Tongue (tissue), 3 donors: ENCODE measurements at places on chromosomes 16 and 17. TPM values are rescaled to one million over a fixed set of nuclear protein-coding genes. Genes with fewer than 3 reads are reported as not detected.

The RAB40C gene
- total RNA-seq, result 18.2 TPM

The TEKT5 gene
- 1.0 TPM for total RNA-seq

The INPP5K gene
- total RNA-seq, result 50.7 TPM

The KRT31 gene
- total RNA-seq, result 6.1 TPM

The FZD2 gene
- total RNA-seq, result 11.6 TPM

The SMIM36 gene
- total RNA-seq, result not detected

The SLC5A10 gene
- total RNA-seq, result not detected

The KRT33A gene
- total RNA-seq, result not detected

The ITGAD gene
- not detected for total RNA-seq

The PCYT2 gene
- total RNA-seq, result 10.5 TPM

The OTOP3 gene
- total RNA-seq, result 1.4 TPM

The TMC8 gene
- 3.2 TPM for total RNA-seq

The TMUB2 gene
- 29.6 TPM for total RNA-seq

The KRTAP16-1 gene
- not detected for total RNA-seq

The FBXW10 gene
- total RNA-seq, result 0.31 TPM

The CBFA2T3 gene
- total RNA-seq, result 3.6 TPM

The DNAH2 gene
- 0.31 TPM for total RNA-seq

The SEZ6 gene
- not detected for total RNA-seq

The PIRT gene
- 0.82 TPM for total RNA-seq

The RASL10B gene
- 0.62 TPM for total RNA-seq

The ALOX12 gene
- total RNA-seq, result 12.2 TPM

The SSTR5 gene
- total RNA-seq, result 0.72 TPM

The PIMREG gene
- 12.3 TPM for total RNA-seq

The NAA60 gene
- total RNA-seq, result 15.7 TPM

The SAP30BP gene
- 57.0 TPM for total RNA-seq

The TMEM238L gene
- not detected for total RNA-seq

The CRYM gene
- total RNA-seq, result 4.2 TPM

The KRT14 gene
- total RNA-seq, result 738 TPM

The METTL2A gene
- total RNA-seq, result 27.4 TPM

The KCNH6 gene
- total RNA-seq, result 0.31 TPM

The NAGLU gene
- total RNA-seq, result 31.9 TPM

The PRSS8 gene
- 17.6 TPM for total RNA-seq

The NEUROD2 gene
- total RNA-seq, result not detected

The AATK gene
- total RNA-seq, result 11.1 TPM
